ENCODE measurements at places on chromosomes 5 and 9. TPM values are rescaled to one million over a fixed set of nuclear protein-coding genes. Genes with fewer than 3 reads are reported as not detected.

DNA sequence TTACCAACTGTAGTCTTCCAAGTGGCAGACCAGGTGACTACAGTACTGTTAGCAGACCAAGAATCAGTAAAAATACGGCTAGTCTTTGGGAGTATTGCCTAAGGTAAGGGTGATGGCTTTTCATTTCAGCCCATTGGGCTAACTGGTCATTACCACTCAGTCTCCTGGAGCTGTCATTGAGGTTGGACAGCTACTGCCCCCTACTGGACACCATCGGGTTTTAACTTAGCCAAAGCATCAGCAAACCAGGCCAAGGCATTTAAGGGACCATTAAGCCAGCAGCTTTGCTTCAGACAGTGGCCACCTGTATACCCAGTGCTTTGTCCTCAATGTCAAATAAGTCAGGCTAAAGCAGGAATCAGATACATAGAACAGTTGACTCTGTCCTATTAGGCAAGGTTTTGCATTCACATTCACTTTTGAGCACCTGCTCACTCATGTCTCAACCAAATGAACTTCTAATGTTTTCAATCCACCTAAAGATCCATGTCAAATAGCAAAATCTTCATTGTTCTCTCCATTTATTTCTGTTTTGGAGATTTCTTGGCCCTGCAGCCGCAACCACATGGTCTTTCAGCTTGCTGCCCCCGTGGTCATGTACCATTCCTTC, 117.2 kb downstream of the INVS start:
- H3K36me3 ChIP-seq: no peaks in the 10 kb centered on the region
- DNase-seq: peak; percentile 61
- no peak overlapping the region for H3K4me3 ChIP-seq
- H3K27me3 ChIP-seq: no peaks in the 10 kb centered on the region

DNA sequence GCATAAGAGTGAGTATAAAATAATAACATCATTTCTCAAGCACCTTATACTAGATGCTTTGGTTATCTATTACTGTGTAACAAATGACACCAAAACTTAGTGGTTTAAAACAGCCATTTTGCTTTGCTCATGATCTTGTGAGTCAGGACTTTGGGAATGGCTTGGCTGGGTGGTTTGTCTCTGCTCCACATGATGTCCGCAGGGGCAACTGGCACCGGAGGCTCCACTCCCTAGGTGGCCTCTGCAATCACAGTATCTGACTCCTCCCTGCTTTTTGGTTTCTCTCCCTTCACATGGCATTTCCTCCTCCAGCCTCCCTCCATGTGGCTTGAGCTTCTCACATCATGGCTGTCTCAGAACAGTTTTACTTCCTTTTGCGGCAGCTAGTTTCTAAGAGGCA, 259.5 kb downstream of the GAS1 start:
- H3K27ac ChIP-seq: no peak overlapping the region
- H3K4me3 ChIP-seq: no peak overlapping the region
- no peaks in the 10 kb centered on the region for H3K27me3 ChIP-seq
- DNase-seq: no peak

CSF2 gene
- not detected for total RNA-seq

SKP1 gene
- 190 TPM for total RNA-seq

GFPT2 gene
- total RNA-seq: 5.9 TPM

PHF2 gene
- 38.2 TPM for total RNA-seq

NEUROG1 gene
- total RNA-seq: not detected

BAAT gene
- not detected for total RNA-seq

NSMF gene
- total RNA-seq: 44.6 TPM

Data from transverse colon (tissue), 4 donors.